ENCODE measurements at places on chromosomes 13 and 19.

GRCh38 chr13:59672445-59672844 is 491.3 kb downstream of the DIAPH3 start:
- no peak for DNase-seq

DNA sequence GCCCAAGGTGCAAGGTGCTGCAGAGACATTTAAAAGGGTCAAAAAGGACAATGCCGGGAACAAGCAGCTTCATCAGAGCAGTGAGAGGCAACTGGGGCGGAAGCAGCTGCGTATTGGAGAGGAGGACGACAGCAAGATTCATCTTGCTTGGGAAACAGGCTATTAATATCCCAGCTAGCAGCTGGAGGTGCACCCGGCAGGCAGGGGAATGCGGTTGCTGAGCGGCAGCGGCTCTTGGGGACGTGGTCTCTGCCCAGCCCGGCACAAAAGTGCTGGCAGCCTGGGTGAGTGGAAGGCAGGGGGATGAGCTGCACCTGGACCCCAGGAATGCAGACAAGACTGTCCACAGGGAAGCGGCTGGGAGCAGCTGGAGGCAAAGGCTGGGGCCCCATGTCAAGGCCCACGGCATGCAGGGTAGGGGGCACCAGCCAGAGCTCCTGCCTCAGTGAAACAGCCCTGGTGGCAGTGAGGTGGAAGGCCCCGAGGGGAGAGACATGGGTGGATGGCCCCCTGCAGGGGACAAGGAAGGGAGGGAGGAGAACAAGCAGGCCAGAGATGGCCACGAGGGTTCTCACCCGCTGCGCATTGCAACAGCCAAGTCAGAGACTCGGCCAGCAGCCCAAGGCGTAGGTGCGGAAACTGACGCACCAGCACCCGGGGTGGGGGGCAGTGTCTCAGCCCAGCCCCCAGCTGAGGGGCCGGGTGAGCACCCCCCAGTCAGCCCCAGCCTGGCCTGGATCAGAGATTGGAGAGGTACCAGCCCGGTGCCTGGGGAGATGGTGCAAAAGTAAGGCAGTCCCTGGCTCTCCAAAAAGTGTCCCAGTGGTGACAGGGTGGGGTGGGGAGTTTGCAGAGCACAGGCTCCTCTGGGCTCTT is 34.4 kb downstream of the PEPD start:
- DNase-seq: no peak

DNA sequence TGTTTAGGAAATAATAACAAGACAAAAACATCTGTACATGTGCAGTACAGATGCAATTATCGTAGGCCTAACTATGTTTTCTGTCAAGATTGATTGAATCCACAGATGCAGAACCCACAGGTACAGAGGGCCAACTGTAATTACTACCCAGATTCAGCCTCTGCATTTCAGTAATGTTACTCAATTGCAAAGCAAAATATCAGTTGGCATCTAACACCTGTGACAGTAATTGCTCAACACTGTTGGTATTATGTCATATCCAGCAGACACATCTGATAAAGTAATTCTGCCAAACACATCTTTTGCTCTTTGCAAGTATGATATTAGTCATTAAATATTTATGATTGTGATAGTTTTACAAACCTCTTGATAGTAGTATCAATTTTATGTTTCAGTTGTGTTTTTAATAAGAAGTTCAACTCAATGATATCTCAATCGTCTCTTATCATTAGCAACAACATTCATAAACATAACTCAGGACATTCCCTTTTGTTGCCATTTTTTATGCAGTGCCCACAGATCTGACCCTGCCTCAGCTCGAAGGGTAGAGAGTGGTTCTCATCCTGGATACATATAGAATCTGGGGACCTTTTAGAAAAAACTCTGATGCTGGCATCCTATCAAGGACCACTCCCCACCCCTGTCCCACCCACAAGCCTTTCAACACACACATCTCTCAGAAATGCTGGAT is 104.7 kb downstream of the MYCBP2 start:
- DNase-seq: no peak

- DNase-seq: no peak
These were observed 11.9 kb upstream of the LIN7B start for GRCh38 chr19:49102303-49102702.

GRCh38 chr19:56507446-56508289 is at the start of gene ZNF471:
Gene ZNF471 (plus strand): TSS chr19:56507855. CDS start chr19:56511572, 3,717 bp downstream.
- DNase-seq: peak; percentile 98

- no peak for DNase-seq
These were observed 18.0 kb upstream of the RBM26 start for GRCh38 chr13:79423801-79424642.

GRCh38 chr13:110232142-110232541 is 74.8 kb downstream of the COL4A1 start:
- no peak for DNase-seq

Measured in hypothalamus (tissue), 51 donors.